ENCODE measurements at places on chromosomes 1 and 21.

DNA sequence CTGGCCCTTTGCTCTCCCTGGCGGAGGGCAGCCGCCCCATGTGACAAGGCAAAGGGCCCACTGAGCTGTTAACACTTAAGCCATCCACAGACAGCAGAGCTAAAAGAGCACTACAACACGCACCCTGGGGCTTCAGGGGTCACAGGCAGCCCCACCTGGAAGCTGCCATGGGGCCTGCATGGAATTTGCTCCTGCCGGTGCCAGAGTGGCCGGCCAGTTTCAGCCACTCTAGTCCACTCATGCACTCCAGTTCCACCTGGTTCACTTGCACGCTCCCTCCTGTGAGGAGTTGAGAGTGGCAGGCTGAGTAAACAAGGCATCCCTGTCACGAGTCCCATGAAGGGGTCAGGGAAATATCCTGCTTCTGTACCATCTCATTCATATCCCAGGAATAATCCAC, 55.3 kb downstream of the RIMS3 start:
- no peak for DNase-seq

GRCh38 chr1:46549697-46550681, 1.5 kb downstream of the KNCN start:
- no peak for DNase-seq

DNA sequence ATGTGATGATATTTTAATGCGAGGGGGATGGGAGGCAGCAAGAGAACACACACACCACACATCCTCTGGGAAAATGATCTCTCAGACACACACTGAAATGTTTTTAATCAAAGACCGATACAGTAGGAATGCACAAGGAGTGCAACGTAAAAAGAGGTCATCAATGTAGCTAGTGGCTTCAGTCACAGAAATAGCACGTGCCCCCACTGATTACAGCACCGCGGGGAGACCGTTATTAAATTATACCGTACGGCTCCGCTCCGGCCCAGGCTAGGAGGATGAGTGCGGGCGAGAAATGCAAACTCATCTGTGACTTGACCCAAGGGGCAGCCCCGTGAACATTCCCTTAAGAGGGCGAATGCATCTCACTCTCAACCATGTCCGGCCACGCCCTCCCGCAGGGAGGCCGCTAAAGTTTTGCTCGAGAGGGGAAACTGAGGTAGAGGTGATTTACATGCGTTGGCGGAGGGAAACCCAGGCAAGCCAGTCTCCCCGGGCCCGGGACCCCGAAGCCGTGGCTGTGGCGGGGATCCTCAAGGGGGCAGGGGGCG, 552 bp downstream of the UBR4 start:
- DNase-seq = no peak

- no peak for DNase-seq
These were observed 29.4 kb downstream of the PTGFR start for GRCh38 chr1:78520216-78520615.

GRCh38 chr1:98940069-98940721, 64.5 kb downstream of the PLPPR5 start:
- no peak for DNase-seq

DNA sequence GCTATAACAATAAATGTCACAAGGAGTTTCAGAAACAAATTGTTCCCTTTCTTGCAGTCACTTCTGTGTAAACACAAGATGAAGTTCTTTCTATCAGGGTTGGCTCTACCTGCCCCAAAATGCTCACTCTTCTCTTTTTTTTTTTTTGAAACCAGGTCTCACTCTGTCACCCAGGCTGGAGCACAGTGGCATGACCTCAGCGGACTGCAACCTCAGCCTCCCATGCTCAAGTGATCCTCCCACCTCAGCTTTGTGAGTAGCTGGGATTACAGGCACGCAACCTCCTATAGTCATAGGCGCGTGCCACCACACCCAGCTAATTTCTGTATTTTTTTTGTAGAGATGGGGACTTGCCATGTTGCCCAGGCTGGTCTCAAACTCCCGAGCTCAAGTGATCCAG, 10.5 kb upstream of the CTNNBIP1 start:
- DNase-seq = no peak

- DNase-seq = no peak
These were observed 78.3 kb downstream of the VWA5B1 start for GRCh38 chr1:20368866-20369470.

- no peak for DNase-seq
These were observed 50.2 kb downstream of the KCNJ6 start for GRCh38 chr21:37866027-37866426.
